Right lobe of liver (tissue), 6 donors: ENCODE measurements at places on chromosomes 1 and 21. TPM values are rescaled to one million over a fixed set of nuclear protein-coding genes. Genes with fewer than 3 reads are reported as not detected.

Gene IFNGR2
- total RNA-seq: 19.2 TPM

GRCh38 chr1:203630697-203631096, 4.1 kb downstream of the ATP2B4 start:
- no peak overlapping the region for H3K4me3 ChIP-seq
- no peak overlapping the region for H3K27ac ChIP-seq
- no peaks in the 10 kb centered on the region for H3K4me1 ChIP-seq
- no peaks in the 10 kb centered on the region for H3K27me3 ChIP-seq

DNA sequence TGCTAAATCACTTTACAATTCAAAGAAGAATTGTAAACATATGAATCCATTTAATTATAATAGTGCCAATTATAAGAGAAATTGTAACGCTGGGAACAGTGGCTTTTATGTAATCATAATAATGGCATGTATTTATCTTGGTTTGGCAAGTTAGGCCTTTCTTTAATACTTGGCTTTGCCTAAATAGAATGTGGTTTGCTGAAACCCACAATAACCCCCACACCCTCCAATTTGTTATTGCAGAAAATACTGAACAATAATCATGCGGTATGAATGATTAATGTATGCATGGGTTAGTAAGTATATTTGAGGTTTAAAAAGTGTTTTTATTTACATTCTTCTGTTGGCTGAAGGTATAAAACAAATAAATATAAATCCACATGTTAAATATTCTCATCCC, 138.2 kb downstream of the NFIA start:
- H3K4me1 ChIP-seq: peaks cover 42% of the 10 kb centered on the region
- H3K27me3 ChIP-seq: no peaks in the 10 kb centered on the region
- no peak overlapping the region for H3K27ac ChIP-seq
- H3K36me3 ChIP-seq: no peaks in the 10 kb centered on the region

Gene CYP4X1
- 1.2 TPM for total RNA-seq

DNA sequence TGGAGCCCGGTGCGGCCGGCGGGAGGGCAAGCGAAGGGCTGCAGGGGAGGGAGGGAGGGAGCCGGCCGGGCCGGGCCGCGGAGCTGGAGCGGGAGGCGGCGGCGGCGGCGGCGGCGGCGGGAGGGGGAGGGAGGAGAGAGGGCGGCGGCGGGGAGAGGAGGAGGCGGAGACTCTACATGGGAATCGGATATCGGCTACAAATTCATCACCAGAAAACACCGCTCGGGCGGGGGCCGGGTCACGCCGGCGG, at the start of gene AKT3:
Gene AKT3 (minus strand): TSS at position 42 of the 250 bp plus-strand sequence. CDS start 7,073 bp downstream, outside the sequence.
- peak within 1 kb of the TSS; percentile 89 for H3K27ac ChIP-seq
- DNase-seq: peak; percentile 63

GRCh38 chr1:41957568-41957967, 38.8 kb upstream of the HIVEP3 start:
- H3K4me1 ChIP-seq: no peaks in the 10 kb centered on the region
- DNase-seq: no peak
- H3K27me3 ChIP-seq: no peaks in the 10 kb centered on the region

- DNase-seq: no peak
- H3K4me3 ChIP-seq: no peak overlapping the region
- no peaks in the 10 kb centered on the region for H3K27me3 ChIP-seq
- no peaks in the 10 kb centered on the region for H3K36me3 ChIP-seq
Measured at GRCh38 chr1:54340434-54340833, 65.8 kb downstream of the SSBP3 start.

DNA sequence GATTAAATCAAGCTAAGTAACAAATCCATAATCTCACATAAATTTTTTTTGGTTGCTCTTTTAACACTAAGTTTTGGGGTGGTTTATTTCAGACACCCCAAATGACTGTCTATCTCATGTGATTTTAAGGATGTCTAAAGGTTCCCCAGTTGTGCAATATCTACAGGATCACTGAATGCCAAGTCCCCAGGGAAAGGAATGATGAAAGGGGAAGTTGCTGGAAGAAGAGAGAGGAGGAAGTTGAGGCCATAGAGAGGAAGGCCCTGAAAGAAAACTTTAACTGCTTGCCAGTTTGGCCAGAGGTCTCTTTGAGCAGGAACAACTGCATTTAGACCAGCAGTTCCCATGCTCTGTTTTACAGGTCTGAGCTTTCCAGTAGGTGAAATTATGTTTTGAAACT, 27.5 kb upstream of the SLC19A2 start:
- H3K4me1 ChIP-seq: no peaks in the 10 kb centered on the region
- DNase-seq: no peak
- no peaks in the 10 kb centered on the region for H3K27me3 ChIP-seq
- peaks cover 50% of the 10 kb centered on the region for H3K36me3 ChIP-seq

Gene RNU1-3
- total RNA-seq: 1,415 TPM

DNA sequence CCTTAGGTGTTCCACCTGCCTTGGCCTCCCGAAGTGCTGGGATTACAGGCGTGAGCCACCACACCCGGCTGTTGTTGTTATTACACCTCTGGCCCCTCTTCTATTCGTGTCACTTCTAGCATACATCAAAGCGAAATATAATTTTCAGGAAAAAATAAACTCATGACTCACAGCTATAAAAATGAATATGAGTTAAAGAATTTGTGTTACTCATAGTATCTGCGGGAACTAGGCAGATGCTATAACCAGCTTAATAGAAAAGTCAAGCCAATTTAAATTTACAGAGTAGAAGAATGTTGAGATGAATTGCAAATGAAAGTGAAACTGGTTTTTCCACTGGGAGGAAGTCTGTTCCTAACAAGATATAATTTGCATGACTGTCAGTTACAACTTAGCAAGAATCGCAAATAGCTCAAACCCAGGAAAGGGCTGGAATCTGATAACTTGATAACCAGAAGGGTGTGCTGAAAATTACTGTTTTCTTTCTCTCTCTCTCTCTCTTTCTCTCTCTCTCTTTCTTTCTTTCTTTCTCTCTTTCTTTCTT, 11.2 kb downstream of the OR2W3 start:
- no peaks in the 10 kb centered on the region for H3K36me3 ChIP-seq
- no peak for DNase-seq
- no peaks in the 10 kb centered on the region for H3K27me3 ChIP-seq
- H3K4me1 ChIP-seq: no peaks in the 10 kb centered on the region
- H3K4me3 ChIP-seq: peak overlapping the region; percentile 1

GRCh38 chr1:40625076-40625475, 40.4 kb downstream of the RIMS3 start:
- no peak for DNase-seq
- no peak overlapping the region for H3K4me3 ChIP-seq
- no peak overlapping the region for H3K27ac ChIP-seq
- H3K27me3 ChIP-seq: no peaks in the 10 kb centered on the region
- H3K36me3 ChIP-seq: no peaks in the 10 kb centered on the region

GRCh38 chr1:226625832-226626576, 77.4 kb downstream of the STUM start:
- DNase-seq: no peak
- no peak overlapping the region for H3K4me3 ChIP-seq
- no peak overlapping the region for H3K27ac ChIP-seq
- H3K4me1 ChIP-seq: no peaks in the 10 kb centered on the region
- H3K27me3 ChIP-seq: no peaks in the 10 kb centered on the region

- H3K4me1 ChIP-seq: no peaks in the 10 kb centered on the region
- no peak for DNase-seq
- no peaks in the 10 kb centered on the region for H3K27me3 ChIP-seq
- no peaks in the 10 kb centered on the region for H3K36me3 ChIP-seq
- H3K27ac ChIP-seq: no peak overlapping the region
- no peak overlapping the region for H3K4me3 ChIP-seq
Measured at GRCh38 chr1:167820684-167821355, 93.1 kb downstream of the ADCY10 start.

GRCh38 chr1:204065174-204065985, 7.5 kb upstream of the SOX13 start:
- DNase-seq: peak; percentile 52
- no peak overlapping the region for H3K27ac ChIP-seq
- H3K36me3 ChIP-seq: no peaks in the 10 kb centered on the region
- no peak overlapping the region for H3K4me3 ChIP-seq

DNA sequence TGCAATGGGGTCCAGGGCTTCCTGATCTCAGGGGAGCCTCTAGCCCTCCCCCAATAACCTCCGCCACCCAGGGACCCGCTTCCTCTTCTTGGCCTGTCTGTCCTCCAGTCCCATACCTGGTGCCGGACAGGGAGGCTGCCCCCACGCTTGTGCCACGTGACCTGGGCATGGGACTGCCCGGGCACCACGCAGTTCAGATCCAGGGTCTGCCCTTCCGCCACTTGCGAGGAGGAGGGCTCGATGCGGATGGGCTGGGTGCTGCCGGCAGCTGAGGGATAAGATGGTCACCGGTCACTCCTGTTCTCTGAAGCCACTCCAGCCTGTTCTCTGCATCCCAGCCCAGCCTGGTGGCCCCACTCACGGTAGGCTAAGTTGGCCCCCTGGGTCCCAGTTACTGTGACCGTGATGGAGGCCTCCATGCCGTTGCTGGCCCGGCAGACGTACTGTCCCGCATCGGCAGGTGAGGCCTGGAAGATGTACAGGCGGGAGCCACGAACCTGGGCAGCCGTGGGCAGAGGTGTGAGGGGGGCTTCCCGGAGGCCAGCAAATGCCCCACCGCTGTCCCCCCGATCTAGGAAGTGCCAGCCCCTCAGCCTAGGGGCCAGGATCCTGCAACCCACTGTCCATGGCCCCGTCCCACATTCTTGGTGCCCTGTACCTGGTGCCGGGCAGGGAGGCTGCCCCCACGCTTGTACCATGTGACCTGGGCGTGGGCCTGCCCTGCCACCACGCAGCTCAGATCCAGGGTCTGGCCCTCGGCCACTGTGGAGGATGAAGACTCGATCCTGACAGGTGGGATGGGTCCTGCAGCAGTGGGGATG, 39.6 kb downstream of the LDLRAD2 start:
- no peaks in the 10 kb centered on the region for H3K36me3 ChIP-seq
- DNase-seq: peak; percentile 49
- H3K27me3 ChIP-seq: no peaks in the 10 kb centered on the region
- no peak overlapping the region for H3K27ac ChIP-seq

DNA sequence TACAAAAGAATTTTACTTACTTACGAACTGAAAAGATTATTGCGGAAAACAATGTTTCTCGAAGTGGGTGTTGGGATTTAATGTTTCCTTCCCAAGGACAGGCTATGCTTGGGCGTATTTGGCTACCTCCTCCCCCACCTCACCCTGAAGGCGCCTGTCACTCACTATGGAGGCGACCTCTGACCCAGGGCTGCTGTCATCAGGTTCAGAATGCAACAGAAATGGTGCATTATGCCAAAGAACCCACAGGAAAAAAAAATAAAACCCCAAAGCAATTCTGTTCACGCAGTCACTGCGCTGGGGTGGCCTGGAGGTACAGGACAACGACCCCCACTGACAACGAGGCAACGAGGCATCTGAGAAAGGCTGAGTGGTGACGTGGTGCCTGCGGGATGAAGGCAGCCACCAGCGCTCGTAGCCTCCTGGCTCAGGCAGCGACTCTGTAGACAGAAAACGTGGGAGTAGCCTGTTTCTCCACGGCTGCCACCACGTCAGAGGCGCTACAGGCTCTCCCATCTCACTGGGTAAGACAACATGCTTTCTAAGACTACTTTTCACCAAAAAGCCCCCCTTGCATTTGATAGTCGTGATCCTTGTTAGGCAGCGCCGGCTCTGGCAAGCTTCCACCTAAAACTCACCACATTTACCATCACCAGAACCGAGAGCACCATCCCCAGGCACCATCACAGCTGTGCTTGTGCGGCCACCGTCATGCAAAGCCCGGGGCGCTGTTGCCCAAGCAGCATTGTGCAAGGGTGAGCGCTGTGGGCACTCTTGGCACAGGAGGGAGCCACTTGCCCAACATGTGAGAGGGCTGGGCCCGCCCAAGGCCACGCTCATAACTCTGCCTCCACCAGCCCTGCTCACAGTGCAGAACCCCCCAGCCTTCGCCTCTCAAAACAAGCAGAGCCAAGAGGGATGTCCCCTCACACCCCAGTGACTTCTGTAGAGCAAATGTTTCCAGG, 14.3 kb downstream of the NADK start:
- H3K4me3 ChIP-seq: no peak overlapping the region
- H3K36me3 ChIP-seq: no peaks in the 10 kb centered on the region
- H3K27me3 ChIP-seq: no peaks in the 10 kb centered on the region
- H3K4me1 ChIP-seq: no peaks in the 10 kb centered on the region

GRCh38 chr1:169795687-169796086, 980 bp upstream of the METTL18 start:
- no peak for DNase-seq
- peaks cover 13% of the 10 kb centered on the region for H3K4me1 ChIP-seq
- no peaks in the 10 kb centered on the region for H3K27me3 ChIP-seq
- H3K4me3 ChIP-seq: no peak overlapping the region
- H3K36me3 ChIP-seq: no peaks in the 10 kb centered on the region
- H3K27ac ChIP-seq: no peak overlapping the region

- H3K4me3 ChIP-seq: no peak overlapping the region
- H3K27ac ChIP-seq: no peak overlapping the region
- no peaks in the 10 kb centered on the region for H3K27me3 ChIP-seq
- no peaks in the 10 kb centered on the region for H3K4me1 ChIP-seq
- DNase-seq: no peak
Measured at GRCh38 chr1:111347026-111347425, 56.4 kb downstream of the CHIA start.

Gene KRTAP22-2
- total RNA-seq: not detected

Gene DCAF8
- 137 TPM for total RNA-seq

DNA sequence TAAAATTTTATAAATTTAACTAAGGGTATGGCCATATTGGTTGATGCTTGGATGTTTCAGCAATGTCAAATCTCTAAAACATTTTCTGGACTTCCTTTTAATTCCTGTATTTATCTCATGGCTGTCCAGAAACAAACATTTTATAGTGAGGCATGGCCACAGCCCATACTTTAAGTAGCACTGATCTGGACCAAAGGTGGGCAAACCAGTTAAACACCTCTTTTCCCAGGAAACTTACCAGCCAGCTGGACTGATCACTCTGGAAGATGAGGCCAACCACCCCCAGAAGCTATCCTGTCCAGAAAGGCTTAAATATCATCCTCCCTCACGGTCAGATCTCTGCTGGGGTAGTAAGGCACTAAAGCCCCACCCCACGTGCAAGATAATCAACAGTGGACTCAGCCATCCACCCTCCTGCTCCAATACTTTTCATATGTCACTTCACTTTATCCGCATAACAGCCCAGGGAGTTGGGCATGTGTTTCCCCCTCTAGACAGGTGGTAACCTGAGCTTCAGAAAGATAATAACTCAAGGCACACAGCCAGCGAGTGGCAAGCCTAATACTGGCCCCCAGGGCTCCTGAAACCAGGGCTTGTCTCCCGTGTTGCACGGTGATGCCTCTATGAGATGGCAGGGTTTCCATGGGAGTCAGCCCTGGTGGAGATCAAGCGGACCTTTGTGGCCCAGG, 120.5 kb upstream of the NGF start:
- no peaks in the 10 kb centered on the region for H3K4me1 ChIP-seq
- no peaks in the 10 kb centered on the region for H3K27me3 ChIP-seq
- no peaks in the 10 kb centered on the region for H3K36me3 ChIP-seq
- no peak overlapping the region for H3K4me3 ChIP-seq
- no peak for DNase-seq

- H3K4me3 ChIP-seq: no peak overlapping the region
- H3K27me3 ChIP-seq: no peaks in the 10 kb centered on the region
- no peaks in the 10 kb centered on the region for H3K4me1 ChIP-seq
- DNase-seq: no peak
- H3K36me3 ChIP-seq: no peaks in the 10 kb centered on the region
- H3K27ac ChIP-seq: no peak overlapping the region
Measured at GRCh38 chr1:48701445-48701844, 75.2 kb downstream of the BEND5 start.

- H3K4me1 ChIP-seq: peaks cover 12% of the 10 kb centered on the region
- H3K27ac ChIP-seq: peak overlapping the region; percentile 72
- no peaks in the 10 kb centered on the region for H3K27me3 ChIP-seq
- no peak for DNase-seq
Measured at GRCh38 chr1:234656944-234657654, 47.1 kb upstream of the IRF2BP2 start.
